ENCODE measurements at places on chromosomes 13 and 19. TPM values are rescaled to one million over a fixed set of nuclear protein-coding genes. Genes with fewer than 3 reads are reported as not detected.

The FBXO17 gene
- 22.9 TPM for total RNA-seq

The LIPE gene
- 1.6 TPM for total RNA-seq

The ZNF552 gene
- 4.3 TPM for total RNA-seq

The KLK13 gene
- not detected for total RNA-seq

The ZNF177 gene
- total RNA-seq: 1.1 TPM

The EPS8L1 gene
- 0.63 TPM for total RNA-seq

The TMEM86B gene
- total RNA-seq: 1.7 TPM

The BCAM gene
- total RNA-seq: 24.2 TPM

The SCN1B gene
- 12.1 TPM for total RNA-seq

The OR10H5 gene
- total RNA-seq: not detected

The DACT3 gene
- 5.1 TPM for total RNA-seq

The ZNF723 gene
- total RNA-seq: not detected

The FGF22 gene
- total RNA-seq: not detected

The ZNF208 gene
- 0.09 TPM for total RNA-seq

The NUCB1 gene
- 932 TPM for total RNA-seq

The TYK2 gene
- 25.7 TPM for total RNA-seq

The SIGLEC10 gene
- not detected for total RNA-seq

The ZNF579 gene
- total RNA-seq: 7.9 TPM

Measured in fibroblast of the aortic adventitia (primary cell).